Femur (tissue), 1 donor: ENCODE measurements at places on chromosomes 16 and 17.

DNA sequence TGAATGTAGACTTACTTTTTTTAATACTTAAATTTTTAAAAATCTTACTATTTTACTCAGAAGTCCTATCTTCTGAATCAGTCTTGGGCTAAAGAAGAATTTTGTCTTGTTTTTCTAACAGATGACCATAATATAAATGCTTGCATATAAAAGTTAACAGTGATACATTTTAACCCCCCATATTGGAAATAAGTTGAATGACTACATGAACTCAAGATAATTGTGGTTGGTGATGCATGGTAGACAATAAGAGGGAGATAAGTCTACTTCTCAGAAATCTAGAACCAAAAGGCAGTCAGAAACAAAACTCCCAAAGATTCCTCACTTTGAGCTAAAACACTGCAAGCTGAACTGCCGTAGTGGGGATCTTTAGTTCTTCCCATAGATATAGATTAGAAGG, 868.4 kb upstream of the SOX9 start:
- DNase-seq: no peak

DNA sequence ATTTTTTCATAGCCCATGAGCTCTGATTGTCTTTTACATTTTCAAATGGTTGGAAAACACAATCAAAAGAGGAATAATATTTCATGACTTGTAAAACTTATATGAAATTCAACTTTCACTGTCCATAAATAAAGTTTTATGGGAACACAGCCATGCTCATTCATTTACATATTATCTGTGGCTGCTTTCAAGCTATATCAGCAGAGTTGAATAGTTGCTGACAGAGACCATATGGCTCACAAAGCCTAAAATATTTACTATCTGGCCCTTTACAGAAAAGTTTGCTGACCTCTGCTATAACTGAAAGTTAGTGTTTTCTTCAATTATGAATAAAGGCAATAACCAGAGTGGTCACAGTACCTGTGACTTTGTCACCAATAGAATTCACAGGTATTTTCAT, 128.2 kb upstream of the GNAO1 start:
- DNase-seq: no peak

- DNase-seq: no peak
Measured at GRCh38 chr17:66675273-66675990, 159.5 kb upstream of the CACNG5 start.

DNA sequence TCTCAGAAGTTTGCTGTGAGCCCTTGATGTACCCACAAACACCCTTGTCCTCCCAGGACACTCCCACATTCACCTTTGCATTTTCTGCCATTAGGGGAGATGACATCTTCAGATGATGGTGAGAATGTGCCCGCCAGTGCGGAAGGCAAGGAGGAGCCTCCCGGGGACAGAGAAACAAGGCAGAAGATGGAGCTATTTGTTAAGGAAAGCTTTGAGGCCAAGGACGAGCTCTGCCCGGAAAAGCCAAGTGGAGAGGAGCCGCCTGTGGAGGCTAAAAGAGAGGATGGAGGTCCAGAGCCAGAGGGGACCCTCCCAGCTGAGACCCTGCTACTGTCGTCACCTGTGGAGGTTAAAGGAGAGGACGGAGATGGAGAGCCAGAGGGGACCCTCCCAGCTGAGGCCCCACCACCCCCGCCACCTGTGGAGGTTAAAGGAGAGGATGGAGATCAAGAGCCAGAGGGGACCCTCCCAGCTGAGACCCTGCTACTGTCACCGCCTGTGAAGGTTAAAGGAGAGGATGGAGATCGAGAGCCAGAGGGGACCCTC, 17.0 kb downstream of the TAF1C start:
- no peak for DNase-seq

GRCh38 chr16:77137045-77137444, 53.9 kb upstream of the MON1B start:
- DNase-seq: no peak

- no peak for DNase-seq
Measured at GRCh38 chr17:79732254-79732653, 1.5 kb downstream of the ENPP7 start.

DNA sequence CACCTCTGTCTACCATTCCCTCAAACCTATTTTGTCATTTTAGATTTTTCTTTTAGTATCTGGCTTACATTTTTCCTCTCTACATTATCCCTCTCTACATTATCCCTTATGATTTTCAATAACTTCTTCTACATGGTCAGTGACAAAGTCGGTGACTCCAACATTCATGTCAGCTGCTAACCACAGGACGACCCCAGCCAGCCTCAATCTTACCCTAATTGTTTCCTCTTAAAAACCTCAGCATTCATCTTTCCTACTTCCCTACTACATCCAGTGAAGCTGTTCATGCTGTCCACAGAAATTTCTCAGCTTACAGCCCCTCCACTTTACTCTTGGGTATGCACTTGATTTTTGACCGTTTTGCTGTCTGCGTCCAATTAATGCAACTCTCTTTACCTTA, 8.3 kb downstream of the MYH10 start:
- no peak for DNase-seq

- DNase-seq: no peak
Measured at GRCh38 chr16:18969855-18970240, 13.9 kb upstream of the TMC7 start.

- DNase-seq: no peak
Measured at GRCh38 chr17:64217249-64217691, 45.8 kb downstream of the TEX2 start.

DNA sequence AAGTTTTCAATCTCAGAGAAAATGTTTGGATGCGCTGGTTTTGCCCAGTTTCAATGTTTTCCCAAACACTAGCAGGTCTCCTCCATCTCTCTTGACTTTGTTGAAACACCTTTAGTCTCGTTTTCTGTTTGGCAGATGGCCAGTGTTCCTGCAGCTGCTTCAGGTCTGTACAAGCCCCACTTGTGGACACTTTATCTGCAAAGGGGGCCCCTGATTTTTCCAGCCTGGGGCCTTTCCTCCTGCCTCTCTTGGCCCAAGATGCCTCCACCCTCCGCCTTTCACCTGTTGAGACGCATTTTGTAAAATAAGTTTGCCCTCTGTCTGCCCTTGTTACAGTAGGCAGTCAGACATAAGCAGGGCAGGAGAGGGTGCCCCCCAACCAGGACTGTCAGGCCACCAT, 21.8 kb upstream of the PRM1 start:
- DNase-seq: no peak

GRCh38 chr16:4089251-4089810, 26.9 kb downstream of the ADCY9 start:
- no peak for DNase-seq

DNA sequence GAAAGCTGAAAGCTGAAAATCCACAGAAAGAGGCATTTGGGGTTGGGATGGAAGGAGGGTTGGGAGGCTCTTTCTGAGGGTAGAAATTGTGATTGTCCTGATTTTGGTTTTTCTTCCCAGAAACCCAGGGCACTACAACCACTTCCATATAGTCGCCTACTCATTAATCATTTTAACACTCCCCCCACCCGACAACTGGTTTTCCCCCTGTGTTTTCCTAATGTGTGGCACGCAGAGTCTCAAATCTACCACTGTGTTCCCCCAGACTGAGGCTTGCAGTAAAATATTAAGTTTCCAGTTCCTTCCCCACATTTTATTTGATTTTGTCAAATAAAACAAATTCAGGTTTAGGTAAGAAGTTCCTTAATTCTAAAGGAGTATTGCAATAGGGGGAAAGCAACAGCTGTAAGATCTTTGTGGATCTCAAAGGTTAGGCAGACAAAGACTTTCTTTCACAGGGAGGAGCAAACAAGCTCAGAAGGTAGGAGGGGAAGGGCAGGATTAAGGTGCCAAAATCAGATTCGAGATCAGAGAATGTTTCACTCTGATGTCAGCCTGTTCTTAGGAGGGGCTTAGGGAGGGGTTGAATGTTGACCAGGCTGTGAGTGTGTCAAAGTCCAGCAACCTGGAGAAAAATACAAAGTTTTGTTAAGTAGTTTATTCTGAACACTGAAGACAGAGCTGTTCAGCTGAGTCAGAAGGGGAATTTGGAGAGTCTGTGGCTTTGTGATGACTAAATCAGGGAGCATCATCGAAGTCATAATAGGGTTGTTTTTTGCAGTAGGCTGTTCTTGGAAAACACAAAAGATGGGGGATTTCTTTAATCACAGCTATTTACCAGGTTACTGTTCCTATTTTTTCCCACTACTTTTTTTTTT, 3.6 kb downstream of the ZNF267 start:
- DNase-seq: no peak

- DNase-seq: no peak
Measured at GRCh38 chr16:80656711-80657150, 115.9 kb downstream of the DYNLRB2 start.

DNA sequence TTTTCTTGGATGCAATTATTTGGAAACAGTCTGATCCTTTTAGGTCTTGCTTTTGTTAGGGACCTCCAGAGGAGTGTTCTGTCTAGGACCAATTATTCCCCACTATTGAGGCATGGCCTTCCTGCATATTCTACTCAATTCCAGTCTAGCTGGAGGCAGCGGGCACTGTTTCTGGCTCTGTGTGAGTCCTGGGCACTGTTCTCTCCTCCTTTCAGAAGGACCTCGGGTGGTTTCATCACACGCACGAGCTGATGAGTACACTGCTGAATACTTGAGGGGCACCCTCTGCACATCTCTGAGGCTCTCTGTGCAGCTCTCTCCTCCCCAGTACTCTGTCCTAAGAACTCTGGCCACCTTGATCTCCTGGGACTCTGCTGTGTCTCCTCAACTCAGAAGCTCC, 30.7 kb downstream of the DYNLL2 start:
- DNase-seq: no peak

GRCh38 chr17:15490634-15491261, 23.3 kb upstream of the CDRT4 start:
- DNase-seq: peak; percentile 62

- DNase-seq: no peak
Measured at GRCh38 chr17:60314423-60314822, 77.5 kb downstream of the USP32 start.

GRCh38 chr17:360092-360750, 7.6 kb upstream of the RPH3AL start:
- no peak for DNase-seq

DNA sequence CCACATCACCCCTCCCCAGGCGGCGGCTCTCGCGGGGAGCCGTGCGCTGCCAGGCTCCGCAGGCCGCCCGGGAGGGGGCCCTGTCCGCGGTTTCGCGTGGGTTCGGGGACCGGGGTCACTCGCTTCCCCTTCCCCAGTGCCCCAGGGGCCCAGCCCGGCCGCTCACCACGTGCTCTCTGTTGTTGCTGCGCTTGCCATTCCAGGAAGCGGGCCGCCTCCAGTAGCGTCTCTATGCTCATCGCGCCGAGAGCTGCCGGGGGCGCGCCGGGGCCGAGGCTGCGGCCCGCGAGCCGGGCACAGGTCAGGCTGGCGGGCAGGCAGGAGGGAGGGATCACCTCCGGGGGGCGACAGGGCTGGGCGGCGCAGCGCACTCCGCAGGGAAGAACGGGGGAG, 390 bp downstream of the MNT start:
- peak; percentile 73 for DNase-seq

GRCh38 chr17:78839762-78840529, 668 bp downstream of the USP36 start:
- peak; percentile 68 for DNase-seq

DNA sequence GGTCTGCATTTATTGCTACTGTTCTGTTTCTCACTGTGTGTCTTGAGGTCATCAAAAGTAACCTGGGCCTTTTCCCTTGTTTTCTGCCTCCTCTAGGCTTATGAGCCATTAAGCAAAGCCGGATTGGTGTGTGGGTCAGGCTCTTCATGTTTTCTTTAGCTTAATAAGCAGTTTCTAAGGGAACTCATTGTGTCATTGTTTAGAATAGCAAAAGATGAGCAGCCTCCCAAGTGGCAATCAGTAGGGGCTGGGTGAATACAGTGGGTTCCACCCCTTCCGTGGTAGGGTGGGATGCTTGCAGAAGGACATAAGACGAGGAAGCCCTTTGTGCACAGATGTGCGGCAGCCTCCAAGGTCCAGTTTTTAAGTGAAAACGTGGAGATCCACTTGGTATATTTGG, 34.5 kb downstream of the ABCC1 start:
- no peak for DNase-seq

- DNase-seq: no peak
Measured at GRCh38 chr17:41446806-41447205, 6.0 kb upstream of the KRT38 start.

DNA sequence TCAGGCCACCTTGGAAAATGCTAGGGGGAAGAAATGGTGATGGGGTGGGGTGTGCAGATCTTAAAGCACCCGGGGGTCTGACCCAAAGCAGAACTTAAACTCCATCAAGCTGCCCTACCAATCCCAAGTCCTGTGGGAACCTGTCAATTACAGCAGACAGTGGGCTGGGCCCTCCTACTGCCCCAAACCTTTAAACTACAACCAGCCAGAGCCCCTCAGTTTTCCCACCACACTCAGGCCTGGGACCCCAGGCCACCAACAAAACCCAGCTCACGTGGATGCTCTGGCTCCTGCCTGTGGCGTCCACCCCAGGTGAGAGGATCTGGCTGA, 2.7 kb downstream of the MYO18A start:
- DNase-seq: no peak
